ENCODE measurements at places on chromosomes 13 and 19.

- DNase-seq = no peak
These were observed 6.0 kb upstream of the GRTP1 start for GRCh38 chr13:113369881-113370280.

DNA sequence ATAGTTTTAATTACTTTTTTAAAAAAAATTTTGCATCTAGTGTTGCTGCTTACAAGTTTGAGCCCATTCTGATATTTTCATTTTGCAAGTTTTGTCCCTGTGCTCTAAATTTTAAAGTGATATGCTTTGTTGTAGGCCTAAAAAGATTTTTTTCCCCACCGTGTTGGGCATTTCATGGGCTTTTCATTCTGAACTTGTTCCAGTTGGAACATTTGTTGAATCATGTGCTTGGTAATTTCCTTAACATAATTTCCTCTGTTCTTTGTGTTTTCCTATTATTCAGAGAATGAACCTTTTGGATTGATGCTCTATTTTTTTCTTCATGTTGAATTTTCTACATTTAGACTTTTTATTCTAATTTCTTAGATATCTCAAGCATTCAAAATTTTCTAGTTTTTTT is 206.4 kb upstream of the SPRY2 start:
- no peak for DNase-seq

GRCh38 chr13:96809366-96810096 is 184.7 kb downstream of the OXGR1 start:
- DNase-seq = no peak

GRCh38 chr19:48777720-48778119 is 22.4 kb downstream of the FGF21 start:
- no peak for DNase-seq
